ENCODE measurements at places on chromosomes 13 and 19.

GRCh38 chr13:40583738-40584137 is 82.7 kb downstream of the FOXO1 start:
- DNase-seq, result no peak

GRCh38 chr13:22915442-22916082 is 265.2 kb upstream of the SGCG start:
- DNase-seq, result no peak

DNA sequence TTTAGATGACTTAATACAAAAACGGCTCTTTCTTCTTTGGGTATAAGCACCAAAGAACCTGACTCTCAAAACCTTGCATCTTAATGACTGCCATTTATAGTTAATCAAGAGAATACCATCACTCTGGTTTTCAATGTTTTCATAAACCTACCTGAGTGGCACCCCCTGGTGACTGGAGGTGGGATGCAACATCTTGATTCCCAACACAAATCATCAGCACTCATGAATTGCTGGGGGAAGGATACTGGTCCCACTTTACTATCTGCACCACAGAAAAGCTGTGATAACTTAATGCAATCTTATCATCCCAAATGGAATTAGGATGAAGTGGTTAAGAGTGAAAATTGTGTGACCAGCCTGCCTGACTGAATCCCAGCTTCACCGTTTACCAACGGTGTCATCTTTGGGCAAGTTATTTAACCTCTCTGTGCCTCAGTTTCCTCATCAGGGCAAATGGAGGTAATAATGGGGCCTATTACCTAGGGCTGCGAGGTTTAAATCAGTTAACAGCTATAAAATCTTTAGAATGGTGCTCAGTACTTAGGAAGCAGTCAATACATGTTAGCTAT is 366.4 kb downstream of the KLF12 start:
- no peak for DNase-seq

DNA sequence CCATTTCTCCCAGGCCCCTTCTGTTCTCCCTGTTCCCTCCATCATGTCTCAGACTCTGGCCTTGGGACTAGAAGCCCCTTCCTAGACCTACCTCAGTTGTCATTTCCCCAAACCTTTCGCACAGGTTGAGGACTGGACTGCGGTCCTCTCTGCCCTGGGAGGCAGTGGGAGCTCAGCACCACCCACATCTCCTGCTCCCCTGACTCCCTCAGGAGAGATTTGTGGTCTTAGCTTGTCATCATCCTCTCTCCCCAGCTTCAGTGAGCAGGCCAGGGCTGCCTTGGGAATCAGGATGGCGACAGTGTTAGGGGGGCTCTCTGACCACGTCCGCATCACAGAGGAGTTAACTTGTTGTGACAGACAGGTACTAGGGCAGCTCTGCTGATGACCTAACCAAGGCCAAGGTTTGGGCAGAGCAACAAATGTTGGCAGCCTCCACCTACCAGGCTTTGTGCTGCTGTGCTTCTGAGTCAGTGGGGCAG is 25.6 kb upstream of the RNF17 start:
- no peak for DNase-seq

- DNase-seq, result no peak
These were observed 24.6 kb downstream of the ARHGAP35 start for GRCh38 chr19:46885411-46885810.

All from NCI-H1694 treated with DMSO at 0.1 percent for 48 hours (cell line).